Regular cardiac myocyte (primary cell): ENCODE measurements at places on chromosomes 7 and 10. TPM values are rescaled to one million over a fixed set of nuclear protein-coding genes. Genes with fewer than 3 reads are reported as not detected.

The TMEM225B gene
- total RNA-seq: under 0.01 and 0.85 TPM in 2 replicates

The ZFYVE27 gene
- 21.3 and 29.6 TPM in 2 replicates for total RNA-seq

The FZD8 gene
- total RNA-seq: 19.7 and 28.0 TPM in 2 replicates

The ARHGEF35 gene
- total RNA-seq: 0.85 and 1.5 TPM in 2 replicates

The CPA1 gene
- total RNA-seq: not detected in 2 replicates

The MKI67 gene
- total RNA-seq: 1.1 and 20.3 TPM in 2 replicates

The CHST3 gene
- 19.4 and 32.8 TPM in 2 replicates for total RNA-seq

The CLDN12 gene
- total RNA-seq: 34.1 and 62.6 TPM in 2 replicates
